Uterus (tissue), 4 donors: ENCODE measurements at places on chromosomes 16 and 17. TPM values are rescaled to one million over a fixed set of nuclear protein-coding genes. Genes with fewer than 3 reads are reported as not detected.

CES5A gene
- not detected for total RNA-seq

DNA sequence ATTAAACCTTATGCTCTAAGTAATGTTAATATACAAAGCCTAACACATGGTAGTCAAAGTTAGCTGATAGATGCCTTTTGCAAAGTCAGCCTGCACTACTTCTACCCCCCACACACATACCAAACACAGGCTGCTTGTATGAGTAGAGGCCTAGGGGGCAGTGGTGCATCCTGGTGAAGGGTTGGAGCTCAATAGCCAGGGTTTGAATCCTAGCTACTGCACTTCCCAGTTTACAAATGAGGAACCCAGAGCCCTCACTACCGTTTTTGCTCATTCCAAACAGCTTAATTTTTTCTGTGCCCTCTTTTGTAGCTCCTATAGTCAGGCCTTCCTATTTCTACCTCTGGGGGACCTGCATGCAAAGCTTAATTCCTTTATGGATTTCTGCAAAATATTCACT, 18.9 kb upstream of the HYDIN start:
- H3K4me1 ChIP-seq, result no peaks in the 10 kb centered on the region
- DNase-seq, result no peak
- no peaks in the 10 kb centered on the region for H3K27me3 ChIP-seq
- H3K27ac ChIP-seq, result no peak overlapping the region

- H3K4me3 ChIP-seq, result no peak overlapping the region
- no peaks in the 10 kb centered on the region for H3K4me1 ChIP-seq
- H3K27me3 ChIP-seq, result no peaks in the 10 kb centered on the region
- H3K27ac ChIP-seq, result no peak overlapping the region
- no peaks in the 10 kb centered on the region for H3K36me3 ChIP-seq
Observed at GRCh38 chr17:66351033-66351432, 48.6 kb downstream of the PRKCA start.

CASKIN2 gene
- total RNA-seq, result 7.4 TPM
